Hypothalamus (tissue), 51 donors: ENCODE measurements at places on chromosomes 11 and 22.

- DNase-seq = peak; percentile 50
These were observed 42.2 kb upstream of the FAM181B start for GRCh38 chr11:82775736-82776346.

- DNase-seq = no peak
These were observed 281.6 kb downstream of the TBC1D22A start for GRCh38 chr22:47043835-47044721.

- no peak for DNase-seq
These were observed 938.4 kb downstream of the BRD1 start for GRCh38 chr22:48889209-48889830.

DNA sequence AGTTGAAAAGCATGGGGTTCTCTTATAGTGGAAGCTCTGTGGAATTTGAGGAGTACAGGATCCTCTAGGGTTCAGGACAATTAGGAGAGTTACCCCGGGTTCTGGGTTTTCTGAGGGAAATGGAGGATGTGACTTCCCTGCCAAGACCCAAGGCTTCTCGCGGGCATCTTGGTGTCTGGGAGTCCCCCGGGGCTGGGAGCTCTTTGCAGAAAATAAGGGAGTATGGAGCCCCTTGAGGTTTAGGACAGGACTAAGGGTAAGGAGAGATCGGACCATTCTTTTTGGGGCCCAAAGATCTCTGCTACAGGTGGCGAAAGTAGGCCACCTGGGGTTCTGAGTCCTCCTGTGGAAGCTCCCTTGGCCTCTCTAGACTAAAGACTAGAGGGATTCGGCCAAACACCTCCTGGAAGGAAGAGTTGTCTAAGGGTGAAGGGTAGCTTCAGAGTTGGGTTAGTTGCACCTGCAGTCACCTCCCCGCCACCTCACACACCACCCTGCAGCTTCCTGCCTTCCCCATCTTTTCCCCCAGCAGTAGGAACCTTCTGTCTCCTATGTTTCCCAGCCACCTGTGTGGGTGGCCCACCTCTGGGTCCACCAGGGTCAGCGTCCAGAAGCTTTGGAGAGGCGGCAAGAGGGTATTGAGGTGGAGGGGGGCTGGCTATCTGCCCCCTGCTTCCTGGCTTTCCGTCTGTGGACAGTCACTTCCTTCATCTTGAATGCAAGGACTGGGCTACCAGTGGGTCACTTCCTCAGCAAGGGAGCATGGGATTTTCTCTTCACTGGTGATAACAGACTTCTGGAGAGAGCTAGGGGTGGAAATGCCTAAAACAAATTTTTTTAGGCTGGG lies 908 bp downstream of the LIMK2 start:
- no peak for DNase-seq

DNA sequence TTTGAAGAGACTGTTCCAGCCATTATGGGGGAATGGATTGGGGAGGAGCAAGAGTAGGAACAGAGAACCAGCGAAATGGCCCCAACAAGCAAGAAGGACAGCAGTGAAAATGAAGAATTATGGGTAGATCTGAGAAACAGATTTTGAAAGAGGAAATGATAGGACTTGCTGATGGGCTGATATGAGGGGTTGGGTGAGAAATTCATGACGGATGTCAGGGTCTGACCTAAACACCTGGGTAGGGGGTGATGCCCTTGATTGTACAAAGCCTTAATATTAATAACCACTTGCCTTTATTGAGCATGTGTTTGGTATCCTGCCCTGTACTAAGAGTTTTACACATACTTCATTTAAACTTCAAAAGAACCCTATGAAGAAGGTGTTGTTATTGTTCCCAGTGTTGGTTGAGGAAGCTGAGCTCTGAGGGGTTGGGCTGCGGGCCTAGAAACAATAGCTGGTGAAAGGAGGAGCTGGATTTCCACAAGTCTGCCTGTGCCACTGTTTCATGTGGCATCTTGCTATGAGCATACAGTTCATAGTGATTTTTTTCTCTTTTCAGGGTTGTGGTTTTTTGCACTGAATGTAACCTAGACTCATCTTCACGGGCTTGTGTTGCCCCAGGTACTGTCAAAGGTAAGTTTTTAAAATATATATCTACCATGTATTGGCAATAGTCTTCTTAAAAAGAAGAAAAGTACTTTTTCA lies 61.1 kb upstream of the TNRC6B start:
- no peak for DNase-seq

- DNase-seq = no peak
These were observed 85.7 kb downstream of the WNT11 start for GRCh38 chr11:76120513-76121101.

GRCh38 chr22:27776650-27776958 lies 25.0 kb downstream of the MN1 start:
- no peak for DNase-seq

GRCh38 chr11:20114588-20114987 lies 45.7 kb downstream of the DBX1 start:
- DNase-seq = no peak

GRCh38 chr22:33329398-33329797 lies 271.2 kb upstream of the SYN3 start:
- no peak for DNase-seq
